ENCODE measurements at places on chromosomes 11 and 22. TPM values are rescaled to one million over a fixed set of nuclear protein-coding genes. Genes with fewer than 3 reads are reported as not detected.

The SLC5A1 gene
- total RNA-seq = 4.8 TPM

The CRYBB2 gene
- total RNA-seq = 4.4 TPM

The POTEH gene
- 33.6 TPM for total RNA-seq

The P4HA3 gene
- total RNA-seq = 4.8 TPM

The CCDC15 gene
- total RNA-seq = 14.9 TPM

The PUS3 gene
- 6.1 TPM for total RNA-seq

The TSSK2 gene
- 188 TPM for total RNA-seq

The OR56A1 gene
- total RNA-seq = 0.16 TPM

The MRGPRX3 gene
- not detected for total RNA-seq

The VSTM5 gene
- total RNA-seq = 0.50 TPM

The CALCA gene
- total RNA-seq = not detected

The DDT gene
- total RNA-seq = 80.5 TPM

The LYVE1 gene
- total RNA-seq = 7.5 TPM

The HBB gene
- total RNA-seq = not detected

The TTC36 gene
- total RNA-seq = 4.9 TPM

The OR2AT4 gene
- 0.94 TPM for total RNA-seq

The MMP13 gene
- total RNA-seq = not detected

The CDK2AP2 gene
- total RNA-seq = 38.0 TPM

The OR10A2 gene
- not detected for total RNA-seq

The ADM2 gene
- total RNA-seq = 1.9 TPM

The RPS25 gene
- total RNA-seq = 654 TPM

The MN1 gene
- 4.3 TPM for total RNA-seq

The CACNA1I gene
- 1.7 TPM for total RNA-seq

The OPCML gene
- 0.16 TPM for total RNA-seq

The BTBD18 gene
- total RNA-seq = 7.2 TPM

The POLD3 gene
- total RNA-seq = 32.9 TPM

The MOV10L1 gene
- 48.4 TPM for total RNA-seq

The NRGN gene
- 3.0 TPM for total RNA-seq

The MS4A12 gene
- total RNA-seq = 0.71 TPM

The ANO5 gene
- total RNA-seq = 7.1 TPM

The GPR152 gene
- not detected for total RNA-seq

The MMP11 gene
- 32.4 TPM for total RNA-seq

The IFITM10 gene
- total RNA-seq = 6.0 TPM

The IL17RA gene
- total RNA-seq = 12.8 TPM

The INTS4 gene
- total RNA-seq = 37.4 TPM

The TENM4 gene
- total RNA-seq = 11.4 TPM

The KCNJ1 gene
- 0.12 TPM for total RNA-seq

The GSTT4 gene
- total RNA-seq = 3.0 TPM

The OR52N4 gene
- total RNA-seq = 1.1 TPM

The ARFGAP2 gene
- 178 TPM for total RNA-seq

The UBQLN3 gene
- total RNA-seq = 283 TPM

The MYBPC3 gene
- 0.79 TPM for total RNA-seq

The SYVN1 gene
- 67.4 TPM for total RNA-seq

The OR5B21 gene
- 0.71 TPM for total RNA-seq

The PGA3 gene
- total RNA-seq = 1.7 TPM

The DDI1 gene
- 17.8 TPM for total RNA-seq

The OR4A16 gene
- total RNA-seq = 0.50 TPM

The OR4C45 gene
- total RNA-seq = not detected

Measured in testis (tissue), 5 donors.